ENCODE measurements at places on chromosomes 16 and 17. TPM values are rescaled to one million over a fixed set of nuclear protein-coding genes. Genes with fewer than 3 reads are reported as not detected.

The PIRT gene
- not detected for polyA plus RNA-seq

The CCL13 gene
- polyA plus RNA-seq, result not detected

- no peak for DNase-seq
These were observed 718.1 kb upstream of the SOX9 start for GRCh38 chr17:71402661-71403141.

- DNase-seq, result no peak
These were observed 22.1 kb upstream of the IL21R start for GRCh38 chr16:27379919-27380318.

DNA sequence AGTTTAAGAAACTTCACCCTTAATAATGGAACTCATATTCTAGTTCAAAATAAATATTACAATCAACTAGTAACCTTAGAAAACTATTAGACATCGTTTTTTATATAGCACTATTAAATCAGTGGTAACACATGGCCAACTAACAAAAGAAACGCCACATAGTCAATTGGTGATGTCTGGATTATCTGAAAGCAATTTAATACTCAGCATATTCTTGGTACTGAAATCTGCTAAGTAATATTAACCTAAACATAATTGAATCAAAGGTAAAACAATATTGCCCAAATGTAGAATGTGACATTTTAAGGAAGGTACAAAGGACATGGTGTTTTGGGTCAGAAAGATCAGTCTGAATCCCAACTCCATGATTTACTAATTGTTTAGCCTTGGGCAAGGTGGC lies 11.1 kb upstream of the RSL1D1 start:
- no peak for DNase-seq

GRCh38 chr17:27439342-27439741 lies 16.9 kb upstream of the KSR1 start:
- DNase-seq, result no peak

DNA sequence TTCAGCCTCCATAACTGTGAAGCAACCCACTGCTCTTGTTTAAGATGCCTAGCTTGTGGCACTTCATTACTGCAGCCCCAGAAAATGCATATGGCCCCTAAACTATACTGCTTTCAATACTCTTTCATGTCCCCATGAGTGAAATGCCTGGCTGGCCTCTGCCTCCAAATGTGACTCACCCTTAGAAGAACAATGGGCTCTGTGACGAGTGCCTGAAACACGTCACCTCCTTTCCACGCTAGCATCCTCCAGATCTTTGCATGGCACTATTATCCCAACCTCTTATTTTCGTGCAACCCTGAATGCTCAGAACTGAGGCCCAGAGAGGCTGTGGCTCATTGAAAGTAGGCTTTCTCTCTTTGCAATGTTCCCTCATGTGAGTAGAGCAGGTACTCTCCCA lies 233.1 kb downstream of the CBLN1 start:
- DNase-seq, result no peak

- DNase-seq, result no peak
These were observed 7.0 kb downstream of the CBLN1 start for GRCh38 chr16:49274591-49274990.

- DNase-seq, result no peak
These were observed 282.3 kb upstream of the TNRC6C start for GRCh38 chr17:77676237-77676661.

GRCh38 chr17:80858301-80859001 lies 133.2 kb upstream of the CHMP6 start:
- DNase-seq, result no peak
